Amniotic epithelial cell (primary cell): ENCODE measurements at places on chromosomes 13 and 19.

GRCh38 chr19:35509861-35510625 is 3.4 kb downstream of the DMKN start:
- DNase-seq = peak; percentile 11

GRCh38 chr13:74131227-74131626 is 3.0 kb downstream of the KLF12 start:
- peak; percentile 19 for DNase-seq

DNA sequence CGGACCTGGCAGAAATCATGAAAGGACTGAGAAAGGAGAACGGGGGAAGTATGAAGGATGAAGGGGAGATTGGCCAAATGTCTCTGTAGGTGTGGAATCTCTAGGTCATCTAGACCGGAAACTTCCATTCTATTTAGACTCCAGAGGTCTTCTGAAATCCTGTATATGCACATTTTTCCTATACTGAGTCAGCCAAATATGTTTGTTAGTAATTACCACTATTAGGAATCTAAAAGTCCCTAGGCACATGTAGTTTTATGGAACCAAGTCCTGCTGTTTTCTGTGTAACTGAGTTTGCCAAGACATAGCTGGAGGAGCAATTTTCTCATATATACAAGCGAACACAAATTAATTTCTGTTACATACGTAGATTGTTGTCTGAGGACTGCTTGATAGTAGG is 498.1 kb downstream of the GPC5 start:
- DNase-seq = no peak

- DNase-seq = peak; percentile 68
These were observed 8.8 kb upstream of the SULT2B1 start for GRCh38 chr19:48543121-48543710.

DNA sequence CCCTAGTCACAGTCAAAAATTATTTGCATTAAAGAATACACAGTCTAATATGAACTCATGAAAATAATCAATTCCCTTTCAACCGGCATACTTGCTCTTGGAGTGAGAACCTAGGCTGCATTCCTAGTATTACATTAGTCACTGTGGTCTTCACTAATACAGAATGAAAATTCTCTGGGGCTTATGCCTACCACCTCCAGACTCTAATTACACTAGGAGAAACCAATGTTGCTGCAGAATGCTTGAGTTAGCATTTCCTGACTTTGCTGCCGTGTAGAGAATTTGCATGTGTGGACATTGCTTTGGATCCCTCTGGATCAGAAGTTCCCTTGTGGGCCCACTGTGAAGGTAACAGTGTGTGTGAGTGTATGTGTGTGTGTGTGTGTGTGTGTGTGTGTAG is 87.8 kb downstream of the CCNA1 start:
- DNase-seq = no peak

DNA sequence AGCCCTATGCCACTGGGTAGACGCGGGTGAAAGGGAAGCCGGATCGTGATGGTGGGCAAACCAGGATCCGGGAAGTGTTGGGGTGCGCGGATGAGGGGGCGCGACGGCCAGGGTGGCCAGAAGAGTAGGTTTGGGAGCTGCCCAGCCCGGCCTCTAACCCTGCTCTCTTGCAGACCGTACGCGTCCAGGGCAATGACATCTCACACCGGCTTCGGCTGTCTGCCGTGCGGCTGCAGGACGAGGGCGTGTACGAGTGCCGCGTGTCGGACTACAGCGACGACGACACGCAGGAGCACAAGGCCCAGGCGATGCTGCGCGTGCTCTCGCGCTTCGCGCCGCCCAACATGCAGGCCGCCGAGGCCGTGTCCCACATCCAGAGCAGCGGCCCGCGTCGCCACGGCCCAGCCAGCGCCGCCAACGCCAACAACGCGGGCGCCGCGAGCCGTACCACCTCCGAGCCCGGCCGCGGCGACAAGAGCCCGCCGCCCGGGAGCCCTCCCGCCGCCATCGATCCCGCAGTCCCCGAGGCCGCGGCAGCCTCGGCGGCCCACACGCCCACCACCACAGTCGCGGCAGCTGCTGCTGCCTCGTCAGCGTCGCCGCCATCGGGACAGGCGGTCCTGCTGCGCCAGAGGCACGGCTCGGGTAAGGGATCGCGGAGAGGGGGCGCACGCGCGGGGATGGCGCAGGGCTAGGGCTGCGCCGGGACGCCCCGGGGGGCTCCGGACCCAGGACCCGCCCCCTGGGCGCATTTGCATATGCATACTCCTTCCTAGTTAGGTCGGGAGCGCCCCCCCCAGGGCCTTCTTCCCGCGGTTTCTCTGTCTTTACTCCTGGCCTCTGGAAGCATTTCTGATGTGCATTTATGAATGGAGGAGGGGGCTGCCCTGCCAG is 4.1 kb downstream of the VSTM2B start:
- DNase-seq = no peak

- DNase-seq = peak; percentile 82
These were observed 9.2 kb upstream of the KANK3 start for GRCh38 chr19:8352134-8352827.

- DNase-seq = no peak
These were observed 55.6 kb downstream of the ING1 start for GRCh38 chr13:110769097-110769496.

- DNase-seq = no peak
These were observed 7.4 kb downstream of the ZNF575 start for GRCh38 chr19:43540381-43540780.

DNA sequence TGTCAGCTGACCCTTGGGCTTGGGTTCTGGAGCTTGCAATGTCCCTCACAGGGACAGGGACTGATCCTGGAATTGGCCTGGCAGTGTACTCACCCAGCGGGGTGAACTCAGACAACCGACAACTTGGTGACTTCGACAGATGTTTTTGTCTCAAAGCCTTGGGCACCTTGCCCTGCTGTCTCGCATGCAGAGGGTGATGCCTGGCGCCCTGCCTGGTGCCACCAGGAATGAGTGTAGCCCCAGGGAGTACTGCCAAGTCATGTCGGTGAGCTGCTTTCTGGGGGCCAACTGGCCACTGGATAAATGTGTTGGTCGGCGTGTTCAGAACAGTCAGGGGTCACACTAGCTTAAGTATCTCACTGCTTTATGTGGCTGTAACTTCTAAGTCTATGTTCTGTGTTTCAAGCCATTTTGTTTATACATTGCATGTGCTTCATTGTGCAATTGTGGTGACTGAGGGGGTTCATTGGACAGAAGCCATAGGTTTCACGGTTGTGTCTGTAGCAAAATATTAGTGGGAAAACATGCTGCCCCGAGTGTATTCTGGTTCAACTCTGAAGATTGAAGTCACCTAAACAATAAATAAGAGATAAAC is 96.3 kb upstream of the TNFSF11 start:
- DNase-seq = peak; percentile 34

GRCh38 chr19:42292963-42293362 is 9.0 kb upstream of the PRR19 start:
- no peak for DNase-seq

DNA sequence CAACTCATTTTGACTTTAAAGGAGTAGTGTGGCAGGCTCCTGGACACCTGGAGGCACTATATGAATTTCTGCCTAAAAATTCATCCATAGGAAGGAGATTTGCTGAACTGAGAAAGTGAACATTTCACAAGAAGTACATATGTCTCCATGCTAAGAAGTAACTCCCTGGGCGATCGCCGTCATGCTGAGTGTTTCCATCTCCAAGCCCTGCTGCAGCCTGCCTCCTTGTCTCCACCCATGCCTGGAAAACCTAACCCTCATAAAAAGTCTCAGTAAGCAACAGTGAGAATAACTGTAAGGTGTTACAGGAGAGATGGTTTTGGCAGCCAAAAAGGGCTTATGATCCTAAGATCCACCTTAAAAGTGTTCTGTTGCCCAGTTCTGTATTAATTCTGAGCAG is 251.3 kb downstream of the SHISA2 start:
- no peak for DNase-seq

GRCh38 chr13:23941211-23941610 is 43.9 kb upstream of the C1QTNF9B start:
- DNase-seq = no peak

GRCh38 chr13:64446372-64446771 is 2783.8 kb downstream of the PCDH9 start:
- no peak for DNase-seq

- DNase-seq = peak; percentile 97
These were observed 21.2 kb downstream of the PCID2 start for GRCh38 chr13:113187263-113187669.

DNA sequence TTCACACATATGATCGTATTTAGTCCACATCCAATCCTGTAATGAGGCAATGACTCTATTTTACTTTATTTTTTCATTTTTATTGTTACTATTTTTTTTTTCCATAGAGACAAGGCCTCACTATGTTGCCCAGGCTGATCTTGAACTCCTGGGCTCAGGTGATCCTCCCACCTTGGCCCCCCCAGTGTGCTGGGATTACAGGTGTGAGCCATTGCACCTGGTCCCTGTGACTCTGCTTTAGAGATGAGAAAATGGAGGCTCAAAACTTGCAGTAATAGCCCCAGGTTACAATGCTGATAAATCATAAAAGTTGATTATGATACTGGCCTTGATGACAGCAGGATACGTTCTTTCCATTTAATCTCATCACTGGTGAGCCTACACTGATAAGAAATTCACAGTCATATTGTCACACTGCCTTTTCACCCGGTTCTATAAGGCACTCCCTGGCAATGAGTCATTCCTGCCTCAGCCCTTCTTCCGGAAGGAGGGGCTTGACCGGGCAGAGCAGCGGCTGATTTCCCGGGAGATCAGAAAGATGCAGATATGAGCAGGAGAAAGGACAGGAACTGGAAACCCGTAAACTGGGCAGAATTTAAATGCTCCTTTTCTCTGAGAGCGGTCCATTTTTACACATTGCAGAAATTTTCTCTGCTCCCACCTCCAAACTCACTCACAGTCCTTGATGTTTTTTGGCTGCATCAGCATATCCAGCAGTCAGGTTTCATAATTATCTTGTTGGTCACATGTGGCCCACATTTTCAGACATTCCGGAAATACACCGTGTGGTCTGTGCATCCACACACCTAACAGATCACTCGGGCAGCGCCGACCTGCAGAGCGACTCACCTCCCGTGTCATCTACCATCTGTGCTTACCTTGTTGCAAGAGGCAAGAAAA is 616.4 kb downstream of the EFNB2 start:
- DNase-seq = peak; percentile 71

GRCh38 chr19:1533510-1534150 is 9.8 kb downstream of the PLK5 start:
- DNase-seq = no peak

GRCh38 chr13:40519637-40520036 is 146.8 kb downstream of the FOXO1 start:
- no peak for DNase-seq

- DNase-seq = no peak
These were observed 583.1 kb downstream of the EFNB2 start for GRCh38 chr13:105952233-105952972.

DNA sequence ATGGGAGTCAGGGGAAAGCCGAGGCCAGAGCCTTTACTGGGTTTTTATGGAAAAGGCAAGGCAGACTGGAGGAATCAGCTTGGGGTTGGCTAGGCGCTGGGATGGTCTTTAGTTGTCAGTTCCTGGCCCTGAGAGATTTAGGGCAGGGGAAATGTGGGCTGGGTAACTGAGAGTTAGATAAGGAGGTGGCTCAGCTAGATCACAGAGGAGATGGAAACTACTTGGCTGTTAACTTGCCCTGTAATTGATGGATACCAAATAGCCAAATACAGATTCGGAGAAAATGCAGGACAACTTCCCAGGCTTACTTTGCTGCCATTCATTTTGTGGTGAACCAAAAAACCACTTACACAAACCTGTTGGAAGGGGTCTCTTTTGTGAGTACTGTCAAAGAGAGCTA is 54.0 kb downstream of the LRCH1 start:
- DNase-seq = no peak

- DNase-seq = no peak
These were observed 203.0 kb downstream of the POSTN start for GRCh38 chr13:37395544-37395943.

DNA sequence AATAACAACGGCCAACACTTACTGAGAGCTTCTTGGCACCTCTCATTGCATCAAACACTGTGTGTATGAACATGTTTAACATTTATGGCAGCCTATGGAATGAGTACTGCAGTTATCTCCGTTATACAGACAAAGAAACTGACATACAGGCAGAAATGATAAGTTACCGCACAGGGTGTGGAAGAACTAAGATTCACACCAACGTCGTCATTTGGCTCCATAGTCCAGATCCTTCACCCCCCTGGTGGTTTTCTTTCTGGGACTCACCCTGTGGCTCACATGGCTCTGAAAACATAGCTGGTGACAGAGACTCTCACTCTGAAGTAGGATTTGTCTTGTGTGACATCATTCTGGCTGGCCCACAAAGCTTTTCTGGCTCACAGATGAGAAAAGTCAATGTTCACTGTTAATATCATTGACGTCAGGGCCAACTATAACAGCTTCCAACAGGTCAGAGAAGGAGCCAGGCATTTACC is 230.1 kb downstream of the DLEU7 start:
- DNase-seq = no peak

GRCh38 chr13:112679932-112680677 is 9.7 kb upstream of the ATP11A start:
- DNase-seq = no peak

GRCh38 chr19:21568816-21569493 is 63.6 kb downstream of the ZNF429 start:
- DNase-seq = peak; percentile 90

DNA sequence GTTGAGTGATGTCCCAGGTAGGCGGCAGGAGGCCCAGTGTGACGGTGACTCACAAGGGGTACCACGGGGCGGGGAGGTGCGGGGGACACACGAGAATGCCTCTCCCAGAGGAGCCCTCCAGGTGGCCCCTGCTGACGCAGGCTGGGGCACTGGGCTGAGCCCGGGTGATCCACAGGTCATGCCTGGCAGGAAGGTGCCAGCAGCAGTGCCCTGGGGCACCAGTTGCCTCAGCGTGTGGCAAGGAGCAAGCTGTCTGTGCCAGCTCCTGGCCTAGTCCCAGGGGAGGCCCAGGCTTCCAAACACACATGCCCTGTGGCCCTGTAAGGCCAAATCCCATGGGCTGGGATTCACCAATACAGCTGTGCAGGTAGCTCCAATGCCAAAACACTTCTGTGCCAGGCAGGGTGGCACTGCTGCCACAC is 28.0 kb downstream of the AKT2 start:
- DNase-seq = no peak

DNA sequence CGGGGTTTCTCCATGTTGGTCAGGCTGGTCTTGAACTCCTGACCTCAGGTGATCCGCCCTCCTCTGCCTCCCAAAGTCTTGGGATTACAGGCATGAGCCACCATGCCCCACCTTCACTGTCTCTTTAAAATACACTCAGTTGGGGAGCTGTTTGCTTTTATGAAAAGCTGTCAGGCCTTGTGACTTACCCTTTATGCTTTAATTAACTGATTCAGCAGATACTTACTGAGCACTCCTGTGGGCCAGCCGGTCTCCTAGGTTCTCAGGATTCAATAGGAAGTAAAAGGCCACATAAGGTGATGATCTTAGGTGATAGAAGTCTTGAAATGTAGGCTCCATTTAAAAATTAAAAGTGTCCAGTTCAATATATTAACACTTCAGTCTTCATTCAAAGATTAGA is 7.5 kb downstream of the UBAC2 start:
- DNase-seq = no peak

DNA sequence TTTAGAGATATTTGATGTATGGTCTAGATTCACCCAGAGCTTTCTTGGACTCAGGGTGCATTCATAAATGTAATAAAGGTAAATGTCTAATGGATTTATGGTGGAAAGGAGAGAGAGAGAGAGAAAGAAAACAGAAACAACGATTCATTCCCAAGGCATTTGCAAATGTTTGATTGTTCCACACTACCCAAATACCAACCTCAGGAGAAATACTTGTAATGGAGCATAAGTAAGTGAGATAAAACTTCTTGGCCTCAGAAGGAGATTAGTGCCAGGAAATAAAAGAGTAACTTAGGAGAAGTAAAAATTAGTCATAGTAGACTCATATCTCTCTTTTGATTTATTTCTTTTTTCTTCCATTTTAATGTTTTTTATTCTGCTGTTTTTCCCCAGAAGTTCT is 40.6 kb upstream of the DGKH start:
- DNase-seq = peak; percentile 97
